Dorsolateral prefrontal cortex (tissue), 122 donors: ENCODE measurements at places on chromosomes 5 and 9.

GRCh38 chr5:35408146-35408545, 177.9 kb upstream of the PRLR start:
- DNase-seq = no peak

DNA sequence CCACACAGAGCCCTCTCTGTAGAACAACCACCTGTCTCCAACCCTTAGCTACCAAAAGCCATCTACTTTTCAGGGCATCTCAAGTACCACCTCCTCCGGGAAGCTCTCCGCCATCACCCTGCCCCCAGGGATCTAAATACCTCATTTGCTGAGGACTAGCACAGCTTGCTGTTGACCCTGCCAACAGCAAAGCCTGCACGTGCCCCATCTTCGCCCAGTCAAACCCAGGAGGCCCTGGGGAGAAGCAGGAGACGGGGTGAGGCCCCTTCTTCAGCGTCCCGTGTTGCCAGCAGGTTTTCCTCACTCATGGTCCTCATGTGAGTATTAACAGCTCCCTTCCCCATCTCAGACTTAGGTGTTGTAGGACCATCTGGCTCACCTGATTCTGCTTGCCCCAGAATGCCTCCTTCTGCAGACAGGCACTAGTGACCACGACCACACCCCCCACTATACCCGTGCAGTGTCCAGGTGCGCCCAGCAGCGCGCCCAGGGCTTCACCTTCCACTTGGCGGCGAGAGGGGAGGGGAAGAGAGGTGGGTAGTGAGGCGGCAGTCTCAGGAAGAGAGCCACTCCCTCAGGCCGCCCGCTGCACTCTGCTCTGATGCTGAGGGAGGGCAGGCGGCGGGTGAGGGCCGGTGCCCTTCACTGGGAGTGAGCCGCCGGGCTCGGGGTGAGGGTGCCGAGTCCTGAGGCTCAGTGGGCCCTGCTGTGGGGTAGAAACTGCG, 11.1 kb downstream of the VAV2 start:
- DNase-seq = no peak

DNA sequence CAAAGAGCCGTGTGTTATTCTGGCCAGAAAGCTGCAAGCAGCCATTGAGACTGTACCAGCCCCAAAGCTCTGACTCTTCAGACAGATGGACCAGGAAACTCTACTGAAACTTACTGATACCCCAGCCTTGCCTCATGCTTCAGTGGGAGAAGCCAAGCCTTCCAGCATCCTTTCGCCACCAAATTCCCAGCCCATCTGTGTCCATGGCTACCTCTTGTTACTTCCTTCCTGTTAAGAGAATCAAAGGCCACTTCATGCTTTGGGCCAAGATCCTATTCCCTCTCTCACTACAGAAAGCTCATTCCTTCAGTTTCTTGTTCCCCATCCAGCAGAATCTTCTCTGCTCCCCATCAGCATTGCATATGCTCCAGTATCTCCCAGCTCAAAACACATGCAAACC, 46.9 kb upstream of the FREM1 start:
- no peak for DNase-seq

DNA sequence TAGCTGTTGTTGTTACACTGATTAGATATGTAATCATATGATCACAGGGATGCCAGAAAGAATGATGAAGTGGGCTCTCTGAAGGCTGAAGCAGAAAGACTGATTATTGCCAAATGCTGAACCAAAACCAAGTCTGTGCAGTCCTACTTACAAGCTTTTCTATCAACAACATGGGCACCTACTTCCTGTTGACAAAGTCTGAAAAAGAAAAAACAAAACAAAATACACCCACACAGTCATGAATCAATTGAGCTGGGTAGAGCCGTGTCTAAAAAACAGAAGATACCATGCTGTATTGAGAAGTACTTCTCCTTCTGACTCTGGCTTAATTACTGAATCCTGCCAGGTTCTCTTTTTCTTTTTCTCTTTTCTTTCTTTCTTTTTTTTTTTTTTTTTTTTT, 363.4 kb downstream of the RAB3C start:
- DNase-seq = no peak

GRCh38 chr9:113511856-113512761, 48.6 kb downstream of the RGS3 start:
- no peak for DNase-seq

- no peak for DNase-seq
Observed at GRCh38 chr9:124347968-124348358, 67.3 kb downstream of the PSMB7 start.

GRCh38 chr5:132257131-132258101, at the start of gene PDLIM4:
PDLIM4 (plus strand) TSS chr5:132257696; CDS start chr5:132257735, 39 bp downstream.
- peak; percentile 7 for DNase-seq

DNA sequence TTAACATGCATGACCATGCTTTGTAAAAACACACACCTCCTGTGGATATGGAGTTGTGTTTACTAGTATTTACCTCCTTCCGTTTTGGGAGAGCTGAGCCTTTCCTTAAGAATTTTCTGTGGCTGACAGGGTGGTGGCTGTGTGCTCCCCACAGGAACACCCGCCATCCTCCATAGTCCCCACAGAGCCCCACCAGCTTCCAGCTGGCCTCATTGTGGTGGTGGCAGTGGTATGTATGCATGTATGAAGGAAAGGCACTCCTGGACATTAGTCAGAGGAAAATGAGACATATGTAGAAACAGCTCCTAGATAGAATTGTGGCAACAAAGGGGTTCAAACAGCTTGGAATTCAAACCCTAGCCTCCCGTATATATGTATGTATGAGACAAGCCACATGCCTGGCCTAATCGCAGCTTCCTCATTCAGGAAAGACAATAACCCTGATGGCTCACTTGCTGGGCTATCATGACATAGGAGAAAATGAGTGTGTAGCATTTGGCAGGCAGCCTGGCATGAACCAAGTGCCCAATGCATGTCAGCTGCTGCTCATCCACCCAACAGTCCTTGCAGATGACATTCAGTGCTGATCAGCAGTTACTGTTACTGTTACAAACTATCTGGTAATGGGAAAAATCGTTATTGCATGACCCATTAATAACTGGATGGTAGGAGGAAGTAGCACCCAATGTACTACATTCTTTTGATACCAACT, 459.7 kb downstream of the EBF1 start:
- no peak for DNase-seq

DNA sequence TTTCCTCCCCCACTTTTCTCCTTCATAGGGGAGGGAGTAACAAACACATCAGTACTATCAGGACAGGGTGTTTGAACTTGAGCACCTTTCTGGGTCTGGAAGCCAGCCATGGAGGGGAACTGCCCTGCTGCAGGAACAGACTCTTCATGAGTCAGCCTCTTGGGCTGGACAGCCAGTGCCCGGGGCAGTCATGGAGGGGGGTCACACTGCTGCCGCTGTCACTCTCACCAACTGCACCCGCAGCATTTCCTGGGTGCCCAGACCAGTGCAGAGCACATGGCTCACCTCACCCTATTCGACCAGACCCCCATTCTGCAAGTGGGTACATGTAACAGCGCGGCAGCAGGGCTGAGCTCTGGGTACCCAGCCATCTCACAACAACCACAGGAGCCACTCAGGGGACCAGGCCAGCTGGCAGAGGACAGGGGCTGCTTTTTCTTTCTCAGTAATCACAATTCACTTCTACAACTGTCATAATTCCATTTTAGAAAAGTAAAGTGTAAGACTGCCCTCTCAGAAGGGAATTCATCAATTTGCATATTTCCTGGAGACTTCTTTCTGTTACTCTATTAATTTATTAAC, 118.4 kb downstream of the CTNND2 start:
- no peak for DNase-seq

- no peak for DNase-seq
Observed at GRCh38 chr5:57889558-57889957, 406.9 kb upstream of the ACTBL2 start.

DNA sequence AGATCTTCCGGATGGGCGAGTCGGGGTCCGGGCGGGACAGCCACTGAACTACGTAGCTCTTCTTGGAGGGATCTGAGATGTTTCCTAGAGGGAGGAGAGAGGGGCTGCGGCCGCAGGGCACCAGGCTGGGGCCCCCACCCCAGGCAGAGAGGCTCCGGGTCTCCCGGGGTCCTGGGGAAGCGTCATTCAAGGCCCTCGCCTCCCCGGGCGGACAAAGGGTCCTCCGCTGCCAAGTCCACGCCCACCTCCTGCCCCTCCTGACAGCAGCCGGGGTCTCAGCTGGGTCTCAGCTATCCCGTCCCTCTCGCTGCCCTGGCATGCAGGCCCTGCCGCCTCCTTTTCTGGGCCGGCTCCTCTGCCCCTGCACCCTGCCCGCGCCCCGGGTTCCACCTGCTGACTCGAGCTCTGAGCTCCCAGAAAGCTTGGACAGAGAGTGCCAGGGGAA, 61.5 kb downstream of the ZNF354C start:
- no peak for DNase-seq

DNA sequence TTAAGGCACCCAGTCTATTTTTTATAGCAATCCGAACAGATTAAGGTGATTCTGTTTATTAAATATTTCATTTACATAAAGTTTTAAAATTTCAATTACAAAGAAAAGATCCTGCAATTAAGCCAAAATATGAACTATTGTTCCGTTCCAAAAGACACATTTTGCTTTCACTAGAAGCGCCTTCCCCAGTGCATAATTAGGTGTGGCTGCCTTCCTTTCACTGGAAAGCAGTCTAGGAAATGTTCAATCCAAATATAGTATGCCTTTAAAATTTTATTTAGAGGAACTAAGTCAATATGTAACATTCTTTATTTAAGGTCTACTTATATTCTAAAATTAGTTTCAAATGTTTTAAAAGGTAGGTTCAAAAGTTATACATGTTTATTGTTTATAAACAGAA, 7.6 kb downstream of the CTNNAL1 start:
- DNase-seq = no peak

DNA sequence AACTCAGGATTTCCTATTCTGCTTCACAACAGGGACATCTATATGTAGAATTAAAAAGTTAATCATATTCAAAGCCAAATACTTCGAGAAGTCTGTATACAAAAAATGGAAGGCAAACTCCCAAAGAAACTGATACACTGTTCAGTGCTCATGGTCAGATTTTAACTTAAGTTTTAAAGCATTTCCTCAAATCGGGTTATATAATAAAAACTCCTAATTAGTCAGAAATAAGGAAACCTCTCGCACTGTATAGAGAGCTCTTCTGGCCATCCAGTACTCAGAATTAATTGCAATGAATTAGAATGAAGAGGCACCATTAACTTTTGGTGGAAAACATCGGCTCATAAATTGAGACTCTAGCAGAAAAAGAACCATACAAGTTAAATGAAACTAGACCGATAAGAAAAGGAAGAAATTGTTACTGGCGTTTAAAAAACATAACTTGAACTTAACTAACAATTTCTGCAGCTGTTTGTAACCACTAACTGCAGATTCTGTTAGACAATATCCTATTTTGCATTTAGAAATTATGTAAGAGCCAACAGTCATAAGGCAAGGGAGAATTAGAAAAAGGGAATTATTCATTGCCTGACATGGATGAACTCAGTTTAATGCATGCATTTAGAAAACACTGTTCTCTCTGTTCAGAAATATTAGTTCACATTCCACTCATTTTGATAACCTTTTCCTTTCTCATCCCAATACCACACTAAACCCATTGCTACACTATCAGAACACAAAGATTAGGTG, 96.6 kb downstream of the FNBP1 start:
- DNase-seq = no peak

DNA sequence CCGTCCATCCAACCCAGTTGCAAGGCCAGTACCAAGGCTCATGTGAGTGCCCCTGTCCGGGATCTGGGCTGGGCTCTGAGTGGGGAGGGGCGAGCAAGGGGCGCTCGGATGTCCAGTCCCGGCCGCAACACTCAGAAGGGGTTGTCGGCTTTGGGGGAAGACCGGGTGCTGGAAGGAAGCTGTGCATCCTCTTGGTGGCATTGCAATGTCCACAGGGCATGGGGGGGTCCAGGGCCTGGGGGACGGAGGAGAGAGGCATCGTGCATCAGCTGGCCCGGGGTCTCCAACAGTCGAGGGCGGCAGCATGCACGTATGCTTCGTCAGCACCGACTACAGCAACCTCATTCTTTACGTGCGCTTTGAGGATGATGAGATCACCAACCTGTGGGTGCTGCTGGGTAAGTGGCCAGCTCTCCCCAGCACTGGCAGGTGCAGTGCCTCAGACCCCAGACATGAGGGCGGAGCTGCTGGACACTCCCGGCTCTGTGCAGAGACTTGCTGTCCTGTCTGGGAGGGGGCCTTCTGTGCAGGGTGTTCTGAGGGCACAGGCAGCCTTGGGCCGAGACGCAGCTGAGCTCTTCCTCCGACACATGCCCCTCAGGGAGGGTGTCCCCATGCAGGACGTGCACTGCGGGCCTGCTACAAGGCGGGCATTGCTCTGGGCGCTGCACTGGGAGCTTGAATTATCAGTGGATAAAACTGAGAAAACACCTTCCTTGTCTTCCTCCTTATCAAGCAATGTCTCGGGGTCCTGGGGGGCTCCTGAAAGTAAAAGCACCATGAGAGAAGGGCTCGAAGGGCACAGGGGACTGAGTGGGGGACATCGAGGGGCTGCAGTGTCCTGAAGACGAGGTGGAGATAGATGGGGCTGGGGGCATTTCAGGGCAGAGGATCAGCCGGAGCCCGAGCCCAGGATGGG, 22.5 kb downstream of the GLT6D1 start:
- DNase-seq = no peak

DNA sequence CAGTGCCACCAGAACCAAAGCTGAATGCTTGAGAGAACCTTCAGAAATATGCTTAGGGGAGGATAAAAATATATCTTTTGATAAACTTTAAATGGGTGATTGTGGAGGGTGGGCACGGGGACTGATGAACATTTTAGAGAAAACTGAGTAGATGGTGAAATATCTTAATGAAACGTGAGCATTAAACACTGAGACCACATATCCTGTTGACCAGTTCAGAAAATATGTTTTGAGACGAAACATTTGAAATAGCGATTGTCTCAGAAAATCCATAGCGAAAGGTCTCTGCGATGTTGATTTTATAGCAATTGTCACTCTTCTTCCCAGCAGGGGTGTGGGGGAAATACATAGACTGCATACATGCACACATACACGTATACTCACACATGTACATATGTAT, 231.0 kb downstream of the ESM1 start:
- no peak for DNase-seq

- DNase-seq = no peak
Observed at GRCh38 chr9:16364347-16364746, 506.1 kb downstream of the BNC2 start.

GRCh38 chr9:36914212-36914577, 119.9 kb downstream of the PAX5 start:
- DNase-seq = no peak

- DNase-seq = no peak
Observed at GRCh38 chr5:81779125-81779915, 28.4 kb upstream of the SSBP2 start.

GRCh38 chr9:8555762-8556500, 756.4 kb upstream of the DMAC1 start:
- no peak for DNase-seq

GRCh38 chr5:164466033-164466432, 960.6 kb downstream of the MAT2B start:
- no peak for DNase-seq

DNA sequence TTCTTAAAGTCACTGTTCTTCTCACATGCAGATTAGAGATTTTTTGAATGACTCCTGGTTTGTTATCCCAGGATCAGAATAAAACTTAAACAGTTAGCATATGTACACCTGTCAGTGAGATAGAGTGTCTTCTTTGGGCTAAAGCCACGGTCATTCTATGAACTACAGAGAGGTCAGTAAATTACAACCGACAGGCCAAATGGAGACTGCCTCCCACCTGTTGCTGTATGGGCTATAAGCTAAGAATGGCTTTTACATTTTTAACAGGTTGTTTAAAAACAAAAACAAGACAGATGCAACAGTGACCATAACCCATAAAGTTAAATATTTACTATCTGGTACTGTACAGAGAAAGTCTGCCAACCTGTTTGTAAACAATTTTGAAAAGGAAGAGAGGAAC, 125.7 kb downstream of the ELAVL2 start:
- no peak for DNase-seq
